ENCODE measurements at places on chromosomes 16 and 17.

DNA sequence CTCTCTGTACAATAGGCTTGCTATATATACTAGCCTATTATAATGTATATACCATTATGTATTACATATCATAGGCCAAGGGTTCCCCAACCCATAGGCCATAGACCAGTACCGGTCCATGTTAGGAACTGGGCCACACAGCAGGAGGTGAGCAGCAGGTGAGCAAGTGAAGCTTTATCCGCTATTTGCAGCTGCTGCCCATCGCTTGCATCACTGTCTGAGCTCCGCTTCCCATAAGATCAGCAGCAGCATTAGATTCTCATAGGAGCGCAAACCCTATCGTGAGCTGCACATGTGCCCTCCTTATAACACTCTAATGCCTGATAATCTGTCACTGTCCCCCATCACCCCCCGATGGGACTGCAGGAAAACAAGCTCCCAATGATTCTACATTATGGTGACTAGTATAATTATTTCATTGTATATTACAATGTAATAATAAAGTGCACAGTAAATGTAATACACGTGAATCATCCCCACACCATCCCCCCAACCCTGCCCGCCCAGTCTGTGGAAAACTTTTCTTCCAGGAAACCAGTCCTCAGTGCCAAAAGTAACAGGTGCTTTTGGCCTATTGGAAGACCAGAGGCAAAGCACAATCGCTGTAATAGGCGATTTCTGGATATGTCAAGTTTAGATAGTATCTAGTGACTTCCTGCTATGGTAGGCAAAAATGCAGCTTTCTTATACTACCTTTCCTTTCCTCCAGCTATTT lies 84.1 kb downstream of the MYH11 start:
- DNase-seq: no peak

- DNase-seq: no peak
Measured at GRCh38 chr17:58538811-58539409, 24.5 kb upstream of the MTMR4 start.

DNA sequence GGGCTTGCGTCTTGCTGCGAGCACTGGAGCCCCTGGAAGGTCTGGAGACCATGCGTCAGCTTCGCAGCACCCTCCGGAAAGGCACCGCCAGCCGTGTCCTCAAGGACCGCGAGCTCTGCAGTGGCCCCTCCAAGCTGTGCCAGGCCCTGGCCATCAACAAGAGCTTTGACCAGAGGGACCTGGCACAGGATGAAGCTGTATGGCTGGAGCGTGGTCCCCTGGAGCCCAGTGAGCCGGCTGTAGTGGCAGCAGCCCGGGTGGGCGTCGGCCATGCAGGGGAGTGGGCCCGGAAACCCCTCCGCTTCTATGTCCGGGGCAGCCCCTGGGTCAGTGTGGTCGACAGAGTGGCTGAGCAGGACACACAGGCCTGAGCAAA lies 7.4 kb downstream of the MPG start:
- DNase-seq: no peak

DNA sequence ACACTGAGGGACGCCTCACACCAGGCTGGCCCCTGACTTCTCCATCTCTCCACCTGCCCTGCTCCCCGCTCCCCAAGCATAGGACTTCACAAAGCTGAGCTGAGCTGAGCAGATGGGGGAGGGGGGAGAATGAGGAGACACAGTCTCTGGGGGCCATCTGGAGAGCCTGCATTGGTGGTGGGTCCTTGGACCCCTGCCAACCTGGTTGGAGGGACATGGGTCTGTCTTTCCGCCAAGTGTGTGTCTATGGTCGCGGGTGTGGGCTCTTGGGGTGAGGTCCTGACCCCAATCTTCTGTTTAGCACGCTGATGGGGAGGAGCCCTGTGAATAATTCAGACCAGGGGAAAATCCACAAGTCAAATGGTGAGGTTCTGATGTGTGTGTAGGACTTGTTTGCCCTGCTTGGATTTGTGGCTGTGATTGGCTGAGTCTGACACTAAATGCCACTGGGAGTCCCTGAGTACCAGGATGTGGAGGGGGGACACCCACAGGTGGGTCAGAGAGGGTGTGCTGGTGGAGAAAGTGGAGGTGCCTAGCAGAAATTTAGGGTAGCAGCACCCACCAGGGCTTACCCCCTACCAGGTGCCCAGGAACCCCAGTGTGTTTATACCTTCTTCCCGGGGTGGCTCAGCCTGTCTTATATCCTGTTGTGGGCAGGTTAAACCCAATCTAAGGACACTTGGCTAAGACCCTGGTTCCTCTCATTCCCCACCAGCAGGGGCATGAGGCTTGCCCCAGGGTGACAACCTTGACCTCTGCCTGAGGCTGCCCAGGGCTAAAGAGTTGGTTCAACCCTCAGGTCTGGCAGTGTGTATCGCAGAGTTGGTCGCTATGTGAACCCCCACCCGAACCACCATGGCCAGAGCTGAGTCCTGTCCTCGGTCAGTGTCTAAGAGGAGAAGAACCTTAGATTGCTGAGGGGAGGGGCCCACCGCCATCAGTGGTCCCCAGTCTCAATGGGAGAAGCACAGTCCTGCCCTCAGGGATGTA lies 2.1 kb downstream of the FMNL1 start:
- DNase-seq: peak; percentile 68

DNA sequence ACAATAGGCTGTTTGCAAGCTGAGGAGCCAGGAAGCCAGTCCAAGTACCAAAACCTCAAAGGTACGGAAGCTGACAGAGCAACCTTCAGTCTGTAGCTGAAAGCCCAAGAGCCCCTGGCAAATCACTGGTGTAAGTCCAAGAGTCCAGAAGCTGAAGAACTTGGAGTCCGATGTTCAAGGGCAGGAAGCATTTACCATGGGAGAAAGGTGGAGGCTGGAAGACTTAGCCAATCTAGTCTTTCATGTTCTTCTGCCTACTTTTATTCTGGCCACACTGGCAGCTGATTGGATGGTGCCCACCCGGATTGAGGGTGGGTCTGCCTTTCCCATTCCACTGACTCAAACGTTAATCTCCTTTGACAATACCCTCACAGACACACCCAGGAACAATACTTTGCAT lies 15.3 kb downstream of the CD300LB start:
- DNase-seq: no peak

GRCh38 chr16:11144122-11144521 lies 111.9 kb downstream of the SOCS1 start:
- DNase-seq: no peak

DNA sequence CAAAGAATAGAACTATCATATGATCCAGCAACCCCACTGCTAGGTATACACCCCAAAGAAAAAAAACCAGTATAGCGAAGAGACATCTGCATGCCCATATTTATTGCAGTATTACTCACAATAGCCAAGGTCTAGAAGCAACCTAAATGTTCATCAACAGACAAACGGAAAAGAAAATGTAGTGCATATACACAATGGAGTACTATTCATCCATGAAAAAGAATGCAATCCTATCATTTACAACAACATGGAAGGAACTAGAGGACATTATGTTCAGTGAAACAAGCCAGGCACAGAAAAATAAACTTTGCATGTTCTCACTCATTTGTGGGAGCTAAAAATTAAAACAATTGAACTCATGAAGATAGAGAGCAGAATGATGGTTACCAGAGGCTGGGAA lies 55.3 kb downstream of the WDR59 start:
- DNase-seq: no peak

Measured in stimulated activated CD4-positive, alpha-beta T cell treated with anti-CD3 and anti-CD28 coated beads, Interleukin-2, amount 100 ng/mL, for 24 hours (primary cell).